ENCODE measurements at places on chromosomes 13 and 19.

DNA sequence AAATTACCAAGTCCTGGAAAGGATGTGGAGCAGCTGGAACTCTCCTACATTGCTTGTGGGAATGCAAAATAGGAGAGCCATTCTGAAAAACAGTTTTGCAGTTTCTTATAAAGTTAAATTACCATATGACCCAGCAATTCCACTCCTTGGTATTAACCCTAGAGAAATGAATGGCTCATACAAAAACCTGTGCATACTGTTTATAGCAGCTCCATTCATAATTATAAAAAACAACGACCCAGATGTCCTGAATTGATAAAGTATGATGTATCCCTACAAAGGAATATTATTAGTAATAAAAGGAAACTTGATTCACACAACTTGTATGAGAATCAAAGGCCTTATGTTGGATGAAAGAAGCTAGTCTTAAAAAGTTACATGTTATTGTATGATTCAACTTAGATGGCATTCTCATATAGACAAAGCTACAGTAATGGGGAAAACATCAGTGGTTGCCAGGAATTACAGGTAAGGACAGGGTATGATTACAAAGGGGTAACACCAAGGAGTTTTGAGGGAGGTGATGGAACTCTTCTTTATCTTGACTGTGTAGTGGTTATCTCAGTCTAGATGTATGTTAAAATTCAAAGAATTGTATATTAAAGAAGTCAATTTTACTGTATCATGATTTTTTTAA lies 35.4 kb downstream of the GPR180 start:
- DNase-seq, result no peak

GRCh38 chr19:54364775-54365257 lies at the start of gene LAIR1:
Gene LAIR1, minus strand, starts transcription at chr19:54364931. Its CDS starts 127 bp downstream, at chr19:54364804.
- peak; percentile 16 for DNase-seq

- no peak for DNase-seq
These were observed 59.1 kb upstream of the TEX29 start for GRCh38 chr13:111261326-111261725.

- DNase-seq, result no peak
These were observed 14.2 kb upstream of the TUBGCP3 start for GRCh38 chr13:112602189-112602588.

- no peak for DNase-seq
These were observed 49.7 kb upstream of the MAP3K10 start for GRCh38 chr19:40141551-40141950.

- no peak for DNase-seq
These were observed 1.0 kb downstream of the MBOAT7 start for GRCh38 chr19:54188215-54188871.

- no peak for DNase-seq
These were observed 32.1 kb downstream of the SLC25A30 start for GRCh38 chr13:45385907-45386553.

GRCh38 chr13:40764587-40765403 lies 6.2 kb downstream of the MRPS31 start:
- DNase-seq, result no peak

- no peak for DNase-seq
These were observed 5.0 kb upstream of the KMT2B start for GRCh38 chr19:35712567-35713505.

- no peak for DNase-seq
These were observed 33.4 kb downstream of the ZNF45 start for GRCh38 chr19:43901395-43902390.

GRCh38 chr19:51602189-51602854 lies 27.9 kb downstream of the SIGLEC5 start:
- DNase-seq, result no peak

GRCh38 chr13:106373304-106373988 lies 162.0 kb downstream of the EFNB2 start:
- no peak for DNase-seq

- DNase-seq, result no peak
These were observed 22.7 kb downstream of the NUP58 start for GRCh38 chr13:25324100-25324499.

- DNase-seq, result no peak
These were observed 131.5 kb upstream of the SPACA7 start for GRCh38 chr13:112244495-112245177.

- DNase-seq, result no peak
These were observed 662.0 kb upstream of the KLF12 start for GRCh38 chr13:74796157-74796556.

- DNase-seq, result no peak
These were observed 32.9 kb downstream of the FLT3 start for GRCh38 chr13:28067491-28067890.

GRCh38 chr13:98326291-98326690 lies 149.2 kb upstream of the RNF113B start:
- DNase-seq, result no peak

GRCh38 chr19:15439078-15439799 lies 10.5 kb downstream of the WIZ start:
- no peak for DNase-seq

DNA sequence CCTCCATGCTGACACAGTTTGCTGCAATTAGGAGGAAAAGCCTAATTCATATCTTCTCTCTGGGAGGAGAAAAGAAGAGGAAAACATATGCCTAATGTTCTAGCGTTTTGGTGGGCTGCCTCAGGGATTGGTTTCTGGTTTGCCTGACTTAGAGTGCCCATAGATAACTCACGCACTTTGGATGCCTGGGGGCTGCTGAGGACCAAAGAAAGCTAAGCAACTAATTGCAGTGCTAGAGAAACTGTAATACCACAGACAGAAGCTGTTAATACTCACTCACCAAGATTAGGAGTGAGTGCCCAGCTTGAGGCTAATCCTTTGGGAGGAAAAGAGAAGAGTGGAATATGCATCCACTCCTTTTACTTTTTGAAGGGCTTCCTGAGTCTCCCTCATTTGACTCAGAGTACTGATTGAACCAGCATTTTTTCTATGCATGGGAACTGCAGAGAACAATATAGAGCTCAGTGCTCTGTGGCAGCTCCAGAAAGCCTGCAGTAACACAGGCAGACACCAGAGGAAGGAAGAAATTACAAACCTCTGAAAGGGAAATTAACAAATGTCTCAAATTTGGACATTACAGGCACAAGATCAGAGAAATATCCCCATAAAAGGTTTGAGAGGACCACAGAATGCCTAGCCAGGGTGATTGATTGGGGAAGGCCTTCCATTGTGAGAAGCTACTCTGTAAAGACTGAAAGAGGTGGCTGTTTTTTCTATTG lies 666.4 kb downstream of the OLFM4 start:
- DNase-seq, result no peak

DNA sequence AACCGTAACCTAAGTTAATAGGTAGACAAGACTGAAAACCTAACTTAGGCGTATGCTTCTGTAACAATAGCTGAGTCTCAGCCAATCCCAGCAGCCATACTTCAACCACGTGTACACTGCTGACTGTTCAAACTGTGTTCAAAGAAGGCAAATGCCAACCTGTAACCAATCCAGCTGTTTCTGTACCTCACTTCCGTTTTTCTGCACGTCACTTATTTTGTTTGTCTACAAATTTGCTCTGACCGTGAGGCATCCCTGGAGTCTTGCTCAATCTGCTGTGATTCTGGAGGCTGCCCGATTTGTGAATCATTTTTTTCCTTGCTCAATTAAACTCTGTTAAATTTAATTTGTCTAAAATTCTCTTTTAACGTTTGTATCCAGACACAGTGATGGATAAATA lies 59.2 kb downstream of the EDNRB start:
- DNase-seq, result no peak

DNA sequence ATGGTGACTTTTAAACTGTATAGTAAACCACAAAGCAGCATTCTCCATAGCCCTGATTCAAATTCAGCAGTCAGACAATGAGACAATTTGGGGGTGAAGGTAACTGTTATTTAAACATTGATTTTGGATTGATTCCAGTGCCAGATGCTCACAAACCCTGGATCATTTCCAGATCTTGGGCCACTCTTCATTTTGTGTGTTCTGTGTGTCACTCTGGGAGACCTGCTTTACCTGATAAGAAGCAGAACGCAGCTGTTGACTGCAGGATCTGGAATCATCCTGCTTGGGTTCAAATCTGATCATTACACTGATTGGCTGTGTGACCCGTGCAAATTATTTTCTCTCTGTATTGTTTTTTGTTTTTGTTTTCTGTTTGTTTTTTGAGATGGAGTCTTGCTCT lies 4.0 kb upstream of the PCDH8 start:
- DNase-seq, result no peak

DNA sequence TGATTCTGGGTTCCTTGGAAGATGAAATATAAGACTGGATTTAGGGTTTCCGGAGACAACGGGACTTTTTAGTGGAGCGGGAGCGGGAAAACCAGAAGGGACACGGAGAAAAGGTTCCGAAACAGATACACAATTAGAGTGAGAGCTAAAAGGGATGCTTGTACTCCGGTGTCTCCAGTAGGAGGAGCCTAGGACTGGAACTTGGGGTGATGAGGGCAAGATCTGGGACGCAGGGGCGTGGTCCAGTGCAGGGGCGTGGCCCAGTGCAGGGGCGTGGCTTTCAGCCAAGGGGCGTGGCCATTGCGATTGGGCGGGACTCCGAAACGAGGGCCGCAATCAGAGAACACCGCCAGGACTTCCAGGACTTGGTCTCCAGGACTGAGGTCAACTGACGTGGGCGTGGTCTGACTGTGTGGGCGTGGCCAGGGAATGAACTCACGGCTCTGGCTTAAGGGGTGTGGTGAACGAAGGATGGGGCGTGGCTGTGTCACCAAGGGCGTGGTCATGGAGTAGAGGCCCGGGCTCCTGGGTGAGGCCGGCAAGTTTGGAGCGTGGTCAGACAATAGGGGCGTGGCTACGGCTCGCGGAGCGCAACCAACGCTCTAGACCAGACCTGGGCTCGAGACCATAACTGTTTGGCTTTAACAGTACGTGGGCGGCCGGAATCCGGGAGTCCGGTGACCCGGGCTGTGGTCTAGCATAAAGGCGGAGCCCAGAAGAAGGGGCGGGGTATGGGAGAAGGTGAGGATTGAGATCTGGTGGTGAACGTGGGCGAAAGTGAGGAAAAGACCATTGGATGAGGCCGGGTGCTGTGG lies at the start of gene DKKL1:
Gene DKKL1 (plus strand): TSS at position 610 of the 815 bp plus-strand sequence. CDS start 122 bp downstream, at position 732.
- DNase-seq, result no peak

DNA sequence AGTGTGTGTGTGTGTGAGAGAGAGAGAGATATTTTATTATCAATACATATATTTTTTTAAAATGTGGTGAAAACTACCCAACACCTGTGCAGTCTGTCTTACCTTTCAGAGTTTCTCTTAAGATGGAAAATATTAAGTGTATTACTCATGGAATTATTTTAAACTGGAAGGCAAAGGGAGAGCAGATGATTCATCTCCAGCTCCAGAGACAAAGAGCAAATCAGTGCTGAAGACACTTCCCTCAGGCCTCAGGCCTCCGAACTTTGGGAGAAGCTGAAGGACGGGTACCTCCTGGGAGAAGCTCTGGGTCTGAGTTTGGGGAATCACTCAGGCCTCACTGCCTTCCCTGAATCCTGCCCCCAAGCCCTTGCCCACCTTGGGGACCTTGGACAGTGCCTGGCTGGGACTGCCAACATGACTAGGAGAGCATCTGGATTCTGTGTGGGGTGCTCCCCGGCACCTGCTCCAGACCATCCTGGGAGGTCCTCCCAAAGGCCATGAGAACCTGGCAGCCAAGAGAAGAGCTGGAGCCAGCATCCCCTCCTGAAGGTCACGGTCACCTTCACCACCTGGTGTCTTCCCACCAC lies 170.4 kb upstream of the UBL3 start:
- DNase-seq, result no peak

DNA sequence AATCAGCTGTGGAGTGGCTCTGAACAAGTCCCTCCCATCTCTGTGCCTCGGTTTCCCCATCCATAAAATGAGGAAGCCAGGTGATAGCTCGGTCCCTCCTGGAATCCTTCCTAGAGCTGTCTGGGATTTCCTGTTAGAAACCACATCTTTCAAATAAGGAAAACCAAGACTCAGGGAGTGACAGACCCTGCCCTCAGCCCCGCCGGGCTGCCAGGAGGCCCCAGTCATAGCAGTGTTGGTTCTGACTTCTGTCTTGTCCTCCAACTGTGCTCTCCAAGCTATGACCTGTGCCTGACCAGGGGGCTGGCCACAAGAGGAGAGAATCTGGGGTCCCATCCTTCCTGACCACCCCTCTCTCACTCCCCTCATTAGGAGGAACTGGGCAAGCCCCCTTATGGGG lies 1.1 kb upstream of the SHD start:
- no peak for DNase-seq

DNA sequence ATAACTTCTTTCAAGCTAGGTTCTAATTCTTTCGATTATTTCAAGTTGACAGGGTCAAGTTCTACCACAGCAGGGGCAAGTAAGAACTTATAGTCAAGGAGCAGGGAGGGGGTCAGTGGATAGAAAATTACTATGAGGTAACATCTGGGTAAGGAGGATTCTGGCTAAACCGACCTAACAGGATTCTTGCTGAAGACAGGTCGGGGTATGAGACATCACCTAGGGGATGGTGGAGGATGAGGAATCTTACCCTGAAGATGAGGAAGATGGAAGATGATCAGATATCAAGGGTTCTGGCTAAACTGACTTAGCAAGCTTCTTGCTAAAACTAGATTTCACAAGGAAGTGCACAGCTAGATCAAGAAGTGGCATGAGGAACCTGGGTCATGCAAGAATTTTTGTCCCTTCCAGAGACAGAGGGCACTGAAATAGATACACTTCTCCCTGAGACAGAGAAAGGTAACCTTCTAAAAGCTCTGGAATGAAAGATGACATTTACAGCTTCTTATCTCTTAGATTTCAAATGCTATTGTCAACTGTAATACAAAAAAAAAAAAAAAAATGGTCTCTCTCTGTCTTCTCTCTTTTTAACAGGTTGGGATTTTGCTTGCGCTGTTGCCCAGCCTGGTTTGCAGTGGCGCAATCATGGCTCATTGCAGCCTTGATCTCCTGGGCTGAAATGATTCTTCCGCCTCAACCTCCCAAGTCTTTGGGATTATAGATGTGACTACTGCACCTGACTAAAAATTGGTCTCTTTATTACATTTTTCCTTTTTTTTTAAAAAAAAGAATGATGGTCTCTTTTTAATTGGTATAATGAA lies 9.6 kb upstream of the METTL21C start:
- no peak for DNase-seq

DNA sequence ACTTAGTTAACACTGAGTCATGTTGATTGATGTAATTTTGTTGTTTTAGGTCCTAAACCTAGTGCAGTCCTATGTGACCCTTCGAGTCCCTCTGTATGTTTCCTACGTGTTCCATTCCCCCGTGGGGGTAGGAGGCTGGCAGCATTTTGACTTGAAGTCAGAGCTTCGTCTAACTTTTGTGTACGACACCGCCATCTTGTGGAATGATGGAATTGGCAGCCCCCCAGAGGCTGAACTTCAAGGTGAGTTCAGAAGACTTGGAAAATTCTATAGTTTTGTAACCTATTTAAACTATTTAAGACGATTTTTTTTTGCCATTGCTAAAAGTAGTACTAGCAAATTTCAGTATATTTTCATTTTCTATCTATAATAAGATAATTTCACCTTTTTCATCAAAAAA lies 117.9 kb downstream of the STOML3 start:
- DNase-seq, result no peak

DNA sequence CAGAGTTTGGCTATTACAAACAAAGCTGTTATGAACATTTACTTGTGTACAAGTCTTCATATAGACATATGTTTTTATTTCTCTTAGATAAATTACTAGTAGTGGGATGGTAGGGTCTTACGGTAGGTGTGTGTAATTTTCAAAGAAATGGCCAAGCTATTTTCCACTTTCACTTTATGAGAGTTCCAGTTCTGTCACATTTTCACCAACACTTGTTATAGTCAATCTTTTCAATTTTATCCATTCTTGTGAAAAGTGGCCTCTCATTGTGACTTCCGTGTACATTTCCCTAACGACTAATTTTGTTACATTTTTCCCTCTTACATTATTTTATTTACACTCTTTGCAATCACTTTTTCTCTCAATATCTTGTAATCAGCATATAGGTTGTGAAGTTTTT lies 18.3 kb downstream of the MBD3L1 start:
- DNase-seq, result no peak
